ENCODE measurements at places on chromosomes 4 and X.

GRCh38 chrX:103818842-103819619, 13.0 kb downstream of the RAB9B start:
- DNase-seq = no peak

DNA sequence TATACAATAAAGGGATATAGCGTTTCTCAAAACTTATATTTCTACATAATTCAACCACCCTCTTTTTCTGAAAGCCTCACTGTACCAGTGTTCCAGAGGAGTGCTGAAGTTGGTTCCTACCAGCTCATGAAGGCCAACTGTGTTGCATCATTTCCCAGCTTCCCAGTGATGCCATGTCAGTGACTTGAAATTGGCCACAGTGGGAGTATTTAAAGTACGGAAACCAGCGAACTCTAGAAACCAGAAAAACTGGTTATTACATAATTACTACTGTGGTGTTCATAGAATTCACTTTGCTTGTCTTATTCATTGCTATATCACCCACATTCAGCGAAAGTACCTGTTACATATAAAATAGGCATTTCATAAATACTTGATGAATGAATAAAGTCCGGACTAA, 135.4 kb downstream of the GC start:
- DNase-seq = no peak

- DNase-seq = no peak
These were observed 255.4 kb upstream of the TTC29 start for GRCh38 chr4:147201016-147201415.

DNA sequence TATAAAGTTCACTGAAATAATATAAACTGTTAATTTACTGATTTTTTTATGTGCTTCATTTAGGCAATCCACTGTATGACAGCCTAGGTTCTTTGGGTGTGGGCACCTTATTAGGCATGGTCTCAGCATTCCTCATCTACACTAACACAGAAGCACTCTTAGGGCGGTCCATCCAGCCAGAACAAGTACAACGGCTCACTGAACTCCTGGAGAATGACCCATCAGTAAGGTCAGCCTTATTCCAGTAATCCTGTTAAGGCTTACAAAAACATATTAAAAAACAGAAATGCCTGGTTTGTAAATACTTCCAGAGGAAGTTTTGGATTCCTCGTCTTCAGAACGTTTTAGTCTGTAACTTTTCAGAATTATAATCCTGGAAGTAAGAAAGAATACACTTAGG, 80.1 kb downstream of the SLC30A9 start:
- no peak for DNase-seq

All from retina (tissue), 1 donor.